EH (cell line): ENCODE measurements at places on chromosomes 5 and 9.

GRCh38 chr9:6354072-6354686 lies 26.0 kb downstream of the TPD52L3 start:
- DNase-seq: peak; percentile 78

DNA sequence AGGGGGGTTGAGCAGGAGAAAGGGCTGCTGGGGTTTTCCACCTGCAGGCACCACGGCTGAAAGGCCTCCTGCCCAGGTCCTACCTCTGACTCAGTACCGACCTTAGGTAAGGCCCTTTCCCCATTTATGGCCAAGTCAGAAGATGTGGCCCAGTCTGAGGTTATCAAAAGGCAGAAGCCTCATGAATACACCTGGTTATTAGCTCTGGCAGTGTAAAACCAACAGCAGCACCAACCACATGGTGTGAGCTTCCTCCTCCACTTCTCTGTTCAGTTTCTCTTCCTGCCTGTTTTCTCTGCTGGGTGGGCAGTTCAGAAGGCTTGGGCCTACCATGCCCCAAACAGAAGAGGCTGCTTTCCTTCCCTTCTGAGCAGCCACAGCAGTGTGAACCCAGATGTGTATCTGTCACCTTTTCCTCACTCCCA lies 86.9 kb downstream of the UGCG start:
- no peak for DNase-seq

DNA sequence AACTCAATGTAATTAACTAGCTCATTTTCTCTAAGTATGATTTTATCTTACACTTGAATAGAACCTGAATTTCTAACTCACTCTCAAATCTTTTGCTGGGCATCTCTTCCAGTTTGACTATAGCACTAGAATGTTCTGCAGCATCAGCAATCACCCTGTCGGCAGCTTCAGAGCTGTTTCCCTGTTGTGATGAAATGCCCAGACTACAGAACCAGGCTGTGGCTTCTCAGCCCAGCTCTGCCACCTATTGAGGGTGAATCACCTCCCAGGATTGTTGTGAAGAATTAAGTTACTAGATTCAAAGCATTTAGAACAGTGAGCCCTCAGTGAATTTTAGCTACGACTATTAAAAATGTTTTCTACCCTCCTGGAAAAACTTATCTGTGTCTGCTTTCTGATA lies 90.4 kb upstream of the ANKRD55 start:
- DNase-seq: peak; percentile 83

- DNase-seq: peak; percentile 96
These were observed at the start of gene FOXD1 for GRCh38 chr5:73448463-73449136. TSS of gene FOXD1 (minus strand) at chr5:73448777. CDS start at chr5:73448362, 415 bp downstream.

- no peak for DNase-seq
These were observed 6.1 kb downstream of the DOK3 start for GRCh38 chr5:177503351-177504085.

- DNase-seq: no peak
These were observed 129.1 kb downstream of the CACNA1B start for GRCh38 chr9:138006576-138007233.

- peak; percentile 80 for DNase-seq
These were observed at the start of gene PHYHD1 for GRCh38 chr9:128920381-128921058. TSS of gene PHYHD1 (plus strand) at chr9:128920982. CDS start at chr9:128922324, 1,342 bp downstream.

- DNase-seq: peak; percentile 47
These were observed 3.6 kb upstream of the B4GALT1 start for GRCh38 chr9:33170464-33171415.

GRCh38 chr9:121598167-121598964 lies 53.1 kb upstream of the DAB2IP start:
- peak; percentile 95 for DNase-seq

- DNase-seq: no peak
These were observed 75.1 kb downstream of the OXCT1 start for GRCh38 chr5:41795125-41795524.

DNA sequence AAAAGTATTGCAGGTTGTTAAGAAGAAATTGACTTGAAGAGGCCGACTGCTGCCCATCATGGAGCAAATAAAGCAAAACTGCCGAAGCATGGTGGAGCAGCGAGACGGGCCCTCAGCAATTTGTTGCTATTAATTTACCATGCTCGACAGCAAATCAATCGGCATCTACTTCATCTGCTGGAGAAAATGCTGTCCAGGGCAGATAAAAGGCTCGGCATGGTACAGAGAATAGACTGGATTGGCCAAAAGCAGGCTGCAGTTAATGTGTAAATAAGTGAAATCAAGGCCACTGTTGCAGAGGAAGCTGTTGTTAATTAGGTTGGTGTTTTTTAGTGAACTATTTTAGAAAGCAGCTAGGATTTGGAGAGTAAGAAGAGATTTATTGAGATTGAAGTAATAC lies 8.3 kb downstream of the TLE4 start:
- no peak for DNase-seq

DNA sequence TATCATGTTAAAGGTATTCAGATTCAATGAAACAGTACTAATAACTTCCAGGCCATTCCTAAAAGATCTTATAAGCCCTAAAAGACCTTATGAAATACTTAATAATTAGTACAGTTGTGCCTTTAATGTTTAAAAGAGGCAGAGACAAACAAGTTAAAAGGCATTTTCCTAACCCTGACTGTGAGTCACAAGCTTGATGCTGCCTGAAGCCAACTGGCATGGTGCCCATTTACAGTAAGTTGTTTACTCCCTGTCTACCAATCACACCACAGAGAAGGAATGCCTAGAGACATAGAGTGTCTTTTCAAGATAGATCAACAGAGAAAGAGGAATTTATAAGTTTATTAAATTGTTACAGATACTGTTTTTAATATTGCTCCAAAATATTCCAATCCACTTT lies 47.8 kb downstream of the NR3C1 start:
- peak; percentile 93 for DNase-seq

DNA sequence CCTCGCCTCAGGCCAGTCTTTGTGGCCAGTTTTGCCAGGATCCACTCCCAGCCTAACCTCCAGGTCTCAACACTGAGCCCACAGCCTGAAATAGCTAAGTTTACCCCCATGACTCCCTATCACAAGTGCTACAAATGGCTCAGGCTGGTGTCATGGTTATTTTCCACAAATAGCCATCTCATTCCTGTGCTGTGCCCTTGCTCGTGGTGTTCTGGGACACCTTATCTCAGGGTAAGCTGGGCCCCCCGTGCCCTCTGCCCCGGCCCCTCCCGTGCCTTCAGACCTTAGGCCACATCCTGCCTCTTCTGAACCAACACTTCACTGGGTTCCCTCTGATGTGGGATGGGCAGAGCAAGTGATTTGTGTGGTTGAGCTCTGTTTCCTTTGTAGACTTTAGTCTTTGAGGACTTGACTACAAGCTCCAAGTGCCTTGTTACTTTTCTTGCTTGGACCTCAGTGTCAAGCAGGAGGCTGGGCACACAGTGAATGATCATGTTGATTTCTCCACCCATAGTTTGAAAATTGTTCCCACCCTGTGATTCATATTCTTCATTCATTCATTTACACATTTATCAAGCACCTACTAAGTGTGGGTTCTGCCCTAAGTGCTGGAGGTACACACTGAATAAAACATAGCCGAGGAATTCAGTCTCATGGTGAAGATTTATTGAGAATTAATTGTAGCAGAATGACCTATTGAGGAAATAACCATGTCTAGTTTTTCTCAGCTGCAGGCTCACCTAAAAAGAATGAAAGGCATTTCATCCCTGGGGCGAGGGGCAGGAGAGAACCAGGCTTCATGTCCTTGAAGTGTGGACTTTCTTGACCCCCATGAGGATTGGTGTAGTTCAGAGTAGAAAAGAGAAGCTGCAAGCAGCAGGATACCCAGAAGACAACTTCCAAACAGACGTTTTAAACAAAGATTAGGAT lies 84.5 kb upstream of the CTNNA1 start:
- peak; percentile 43 for DNase-seq

DNA sequence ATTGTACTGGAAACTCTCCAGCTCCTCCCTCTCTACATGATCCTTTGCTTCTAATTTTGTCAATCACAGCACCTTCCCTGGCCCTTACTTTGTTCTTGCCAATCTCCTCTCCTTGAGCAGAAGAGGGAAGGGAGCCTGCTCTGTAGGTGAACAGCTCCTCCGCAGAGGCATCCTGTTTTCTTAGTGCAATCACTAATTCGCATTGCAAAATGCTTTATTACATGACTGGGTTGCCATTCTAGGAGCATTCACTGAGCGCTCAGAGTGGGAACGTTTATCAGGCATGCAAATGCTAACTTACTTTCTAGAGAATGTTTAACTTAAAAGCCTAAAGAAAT lies 416 bp upstream of the SNX18 start:
- no peak for DNase-seq

DNA sequence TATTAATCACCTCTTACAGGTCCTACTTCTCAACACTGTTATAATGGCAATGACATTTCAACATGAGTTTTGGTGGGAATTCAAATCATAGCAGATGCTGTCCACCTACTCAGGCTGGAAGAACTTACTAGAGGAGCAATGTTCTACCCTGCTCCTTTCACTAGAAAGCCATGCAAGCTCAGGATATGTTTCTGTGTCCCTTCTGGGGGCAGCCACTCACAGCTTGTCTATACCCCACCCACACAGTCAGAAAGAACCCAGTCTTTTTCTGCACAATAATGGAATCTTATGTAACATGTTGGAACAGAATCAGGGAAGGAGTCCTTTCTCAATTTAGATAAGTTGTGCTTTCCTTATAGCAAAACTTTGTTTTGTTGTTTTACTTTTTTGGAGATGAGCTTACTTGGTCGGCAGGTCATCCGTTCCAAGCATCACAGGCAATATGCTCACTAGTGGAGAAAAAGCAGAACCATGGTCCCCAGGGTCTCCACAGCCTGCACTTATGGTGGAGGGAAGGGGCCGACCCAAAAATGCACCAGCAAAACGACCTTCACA lies 53.3 kb upstream of the ICE1 start:
- DNase-seq: no peak

DNA sequence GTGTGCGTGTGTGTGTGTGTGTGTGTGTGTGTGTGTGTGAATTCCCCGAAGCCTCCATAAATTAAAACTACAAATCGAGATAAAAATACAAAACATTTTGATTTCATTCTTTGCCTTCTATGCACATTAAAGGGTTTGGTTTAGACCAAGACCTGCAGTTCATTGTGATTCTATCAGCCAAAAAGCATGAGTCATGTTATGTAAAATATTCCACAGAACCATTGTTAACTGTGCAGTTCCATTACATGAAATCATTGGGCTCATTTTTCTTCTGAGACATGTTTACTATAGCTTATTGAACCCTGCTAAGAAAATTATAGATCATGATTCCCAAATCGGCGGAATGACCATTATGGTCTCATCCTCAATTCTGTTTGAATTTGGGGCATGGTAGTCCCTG lies 11.7 kb downstream of the CAVIN4 start:
- DNase-seq: peak; percentile 65

DNA sequence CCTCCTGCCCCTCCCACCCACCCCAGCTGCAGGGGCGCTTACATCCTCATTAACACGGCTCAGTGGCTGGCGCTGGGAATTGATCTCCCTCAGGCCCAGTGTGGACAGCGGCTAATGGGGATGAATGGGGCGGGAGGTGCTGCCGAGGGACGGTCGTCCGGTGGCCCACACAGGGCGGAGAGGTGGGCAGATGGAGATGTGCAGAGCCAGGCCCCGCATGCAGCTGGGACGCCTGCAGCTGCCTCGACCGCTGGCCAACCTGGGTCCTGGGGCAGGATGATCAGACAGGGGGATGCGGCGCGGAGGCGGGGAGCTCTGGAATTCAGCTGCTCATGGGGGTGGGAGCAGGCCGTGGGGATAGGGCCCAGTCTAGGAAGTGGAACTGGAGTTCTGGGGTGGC lies 17.6 kb downstream of the TSPAN17 start:
- DNase-seq: no peak

DNA sequence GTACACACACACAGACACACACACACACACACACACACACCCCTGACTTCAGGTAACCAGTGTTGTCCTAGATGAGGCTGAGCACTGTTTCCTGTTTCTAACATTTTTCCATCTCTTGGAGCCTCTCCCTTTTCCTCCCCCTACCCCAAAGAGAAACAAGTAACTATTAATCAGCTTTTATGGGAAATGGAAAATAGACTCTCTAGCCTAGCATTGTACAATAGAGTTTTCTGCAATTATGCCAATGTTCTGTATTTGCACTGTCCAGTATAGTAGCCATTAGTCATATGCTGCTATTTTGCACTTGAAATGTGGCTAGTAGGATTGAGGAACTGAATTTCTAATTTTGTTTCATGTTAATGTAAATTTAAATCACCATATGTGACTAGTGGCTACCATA lies 33.1 kb downstream of the RAB3C start:
- DNase-seq: no peak

- no peak for DNase-seq
These were observed 653.7 kb downstream of the MTRR start for GRCh38 chr5:8522646-8523045.

DNA sequence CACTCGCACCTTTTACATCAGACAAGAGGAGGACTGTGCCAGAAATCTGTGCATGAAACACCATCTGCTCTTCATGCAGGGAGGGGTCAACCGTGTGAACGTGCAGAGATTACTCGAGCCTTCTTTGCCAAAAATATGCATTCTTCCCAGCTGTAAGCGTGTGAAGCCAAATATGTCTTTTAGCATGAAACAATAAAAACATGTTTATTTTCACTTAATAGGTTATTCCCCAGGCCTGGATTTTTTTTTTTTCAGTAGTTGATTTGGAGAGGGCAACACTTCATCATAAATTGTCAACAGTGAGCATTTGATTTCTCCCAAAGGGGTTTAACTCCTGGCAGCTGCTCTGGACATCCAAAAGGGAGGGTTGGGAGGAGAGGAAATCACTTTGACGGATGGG lies 23.8 kb downstream of the PLAC8L1 start:
- peak; percentile 17 for DNase-seq

- peak; percentile 67 for DNase-seq
These were observed 33.5 kb downstream of the SPEF2 start for GRCh38 chr5:35651002-35651756.

DNA sequence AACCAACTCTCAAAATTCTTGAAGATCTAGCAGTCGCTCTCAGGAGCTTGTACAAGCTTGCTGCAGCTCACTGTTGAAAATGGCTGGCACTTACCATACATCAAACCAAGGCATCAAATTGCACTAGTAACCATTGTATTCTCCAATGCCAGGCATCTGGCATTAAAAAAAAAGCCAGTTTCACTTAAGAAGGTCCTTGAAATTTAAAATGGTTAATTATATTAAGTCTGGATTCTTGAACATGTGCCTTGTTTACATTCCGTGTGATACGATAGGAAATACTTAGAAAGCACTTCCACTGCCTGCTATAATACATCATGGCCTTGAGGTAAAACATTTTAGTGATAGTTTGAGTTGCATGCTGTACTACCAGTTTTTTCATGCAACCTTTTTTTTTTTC lies 300.7 kb downstream of the KDM4C start:
- peak; percentile 53 for DNase-seq

GRCh38 chr5:123605822-123606221 lies 93.8 kb downstream of the CSNK1G3 start:
- no peak for DNase-seq

DNA sequence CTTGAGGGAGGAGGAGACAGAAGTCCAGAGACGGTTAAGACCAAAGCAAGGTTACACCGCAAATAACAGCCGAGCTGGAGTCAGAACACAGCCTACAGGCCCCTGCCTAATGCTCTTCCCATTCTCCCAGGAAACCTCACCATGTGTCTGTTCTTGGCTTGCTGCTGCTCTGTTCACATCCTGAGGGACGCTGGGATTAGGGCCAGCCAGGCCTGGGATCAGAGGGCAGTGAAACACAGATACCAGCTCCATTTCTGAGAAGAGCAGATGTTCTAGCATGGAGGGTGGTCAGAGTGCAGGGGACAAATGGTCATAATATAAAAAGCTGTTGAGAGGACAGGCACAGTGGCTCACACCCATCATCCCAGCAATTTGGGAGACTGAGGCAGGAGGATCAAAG lies 124.8 kb upstream of the LARP1 start:
- DNase-seq: no peak

GRCh38 chr5:145598983-145599382 lies 236.2 kb downstream of the PRELID2 start:
- no peak for DNase-seq
